ENCODE measurements at places on chromosomes 13 and 19. TPM values are rescaled to one million over a fixed set of nuclear protein-coding genes. Genes with fewer than 3 reads are reported as not detected.

The FBXO46 gene
- 33.9 TPM for total RNA-seq

The SPHK2 gene
- total RNA-seq, result 33.0 TPM

The PCDH8 gene
- total RNA-seq, result not detected

The CBLC gene
- not detected for total RNA-seq

The ZNF260 gene
- 10.5 TPM for total RNA-seq

The SLC6A16 gene
- total RNA-seq, result 3.4 TPM

All from activated CD8-positive, alpha-beta T cell treated with anti-CD3 and anti-CD28 coated beads, Interleukin-2, amount 10 ng/mL, durations not matched to agents 7 days and 5 days (primary cell).